NCI-H345 (cell line): ENCODE measurements at places on chromosomes 3 and 15.

GRCh38 chr3:35633332-35634124 is 5.8 kb upstream of the ARPP21 start:
- DNase-seq, result no peak

DNA sequence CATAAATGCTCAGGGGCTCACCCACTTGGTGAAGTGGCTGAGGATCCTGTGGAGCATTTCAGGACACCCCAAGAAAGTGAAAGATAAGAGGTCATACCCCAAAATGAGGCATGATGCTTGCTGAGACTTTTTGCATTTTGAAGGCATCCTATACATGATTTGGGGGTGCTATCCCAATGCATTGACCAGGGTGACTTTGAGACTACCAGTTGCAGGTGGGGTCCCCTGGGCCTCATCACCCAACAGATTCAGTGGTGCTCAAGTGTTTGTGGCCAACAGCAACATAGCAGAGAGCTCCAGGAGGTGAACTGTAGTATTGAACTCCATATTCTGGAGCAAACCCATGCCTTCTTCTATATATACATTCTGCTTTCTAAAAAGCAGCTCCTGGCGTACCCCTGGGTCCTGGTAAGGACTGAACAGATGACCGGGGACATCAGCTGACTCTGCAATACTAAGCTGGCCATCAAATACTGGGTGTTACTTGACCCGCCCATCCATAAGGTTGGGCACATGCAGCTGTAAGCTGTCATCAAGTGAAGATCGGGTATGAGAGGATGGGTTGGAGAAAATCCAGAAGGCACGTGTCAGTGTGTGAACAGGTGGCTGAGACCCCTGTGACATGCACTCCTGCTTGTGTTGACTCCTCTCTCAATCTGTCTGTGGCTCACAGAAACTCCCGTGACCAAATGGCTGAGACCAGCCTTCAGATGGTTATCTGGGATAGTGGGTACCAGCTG is 143.3 kb downstream of the KLF13 start:
- DNase-seq, result no peak

GRCh38 chr3:135982922-135983581 is 17.5 kb downstream of the PPP2R3A start:
- no peak for DNase-seq

- DNase-seq, result no peak
Measured at GRCh38 chr3:94210256-94210655, 147.4 kb downstream of the NSUN3 start.

DNA sequence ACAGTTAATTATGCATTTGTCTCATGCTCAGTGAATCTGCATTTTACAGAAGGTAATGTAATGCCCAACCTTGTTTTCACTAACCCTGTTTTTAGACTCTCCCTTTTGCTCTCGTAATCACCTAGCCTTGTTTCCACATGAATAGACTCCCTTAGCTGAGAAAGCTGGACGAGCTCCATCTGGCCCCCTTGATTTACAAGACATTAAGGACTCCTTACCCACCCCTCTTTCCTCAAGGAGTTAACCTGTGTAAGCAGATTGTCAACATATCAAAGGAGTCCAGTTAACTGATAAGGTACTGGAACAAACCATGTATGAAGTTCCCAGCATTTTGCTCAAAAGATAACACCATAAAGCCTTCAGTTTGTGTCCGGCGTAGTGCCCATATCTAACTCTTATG is 99.6 kb downstream of the VPS8 start:
- DNase-seq, result no peak

DNA sequence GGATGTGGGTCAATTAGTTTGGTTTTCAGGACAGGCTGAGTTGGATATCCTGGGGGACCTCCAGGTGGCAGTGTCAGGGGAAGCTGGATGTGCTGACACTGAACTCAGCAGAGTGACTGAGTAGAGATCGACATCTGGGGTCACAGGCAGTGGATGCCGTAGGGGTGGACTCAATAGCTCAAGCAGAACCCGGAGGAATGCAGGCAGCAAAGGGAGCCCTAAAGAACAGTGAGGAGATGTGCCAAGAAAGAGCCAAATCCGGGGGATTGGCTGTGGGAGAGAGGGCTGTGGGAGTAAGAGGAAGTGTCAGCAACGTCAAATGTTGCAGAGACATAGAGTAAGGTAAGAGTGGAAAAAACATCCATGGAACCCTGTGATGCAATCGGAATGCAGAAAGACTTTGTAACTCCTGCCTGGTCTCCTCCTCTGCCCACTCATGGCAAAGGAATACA is 11.6 kb downstream of the CCR5AS start:
- DNase-seq, result no peak
